M059J (cell line): ENCODE measurements at places on chromosomes 1 and 21.

DNA sequence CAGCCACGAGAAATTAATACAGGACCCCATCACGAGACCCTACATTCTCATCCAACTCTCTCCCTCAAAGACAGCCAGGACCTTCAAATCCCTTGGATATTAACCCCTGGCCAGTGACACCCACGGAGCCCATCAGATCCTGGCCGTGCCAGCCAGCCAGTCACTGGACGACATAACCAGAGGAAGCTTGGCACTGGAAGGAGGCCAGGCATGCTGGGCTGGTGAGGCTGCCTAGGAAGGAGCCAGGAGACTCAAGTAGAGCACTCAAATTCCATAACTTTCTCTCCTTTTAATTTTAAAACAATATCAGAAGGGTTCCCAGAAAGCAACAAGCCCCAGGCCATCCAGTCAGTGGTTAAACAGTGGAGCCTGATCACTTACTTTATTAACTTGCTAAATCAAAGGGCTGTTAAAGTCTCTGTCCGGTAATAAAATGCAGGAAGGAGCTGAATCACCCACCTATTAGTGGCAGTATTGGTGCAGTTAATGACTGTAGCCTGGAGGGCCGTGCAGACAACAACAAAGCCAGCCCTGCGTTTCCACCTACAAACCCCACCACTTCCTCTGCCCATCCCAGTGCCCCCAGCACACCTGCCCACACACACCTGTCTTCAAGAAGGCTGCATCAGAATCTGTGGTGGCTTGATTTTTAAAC, 78.0 kb downstream of the HIVEP3 start:
- peak; percentile 88 for DNase-seq

DNA sequence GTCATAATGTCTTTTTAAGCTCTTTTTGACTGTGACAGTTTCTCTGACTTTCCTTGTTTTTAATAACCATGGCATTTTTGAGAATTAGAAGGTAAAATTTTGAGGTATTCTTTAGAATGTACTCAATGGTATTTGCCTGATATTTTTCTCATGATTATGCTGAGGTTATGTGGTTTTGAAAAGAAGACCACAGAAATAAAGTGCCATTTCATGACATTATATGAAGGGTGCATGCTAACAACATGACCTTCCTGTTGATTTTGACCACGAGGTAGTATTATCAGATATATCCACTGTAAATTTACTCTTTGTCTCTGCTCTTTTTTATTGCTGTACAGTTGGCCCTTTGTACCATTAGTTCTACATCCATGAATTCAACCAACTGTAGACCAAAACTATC, 1418.5 kb downstream of the PLA2G4A start:
- no peak for DNase-seq

GRCh38 chr1:229075716-229076115, 195.2 kb upstream of the RAB4A start:
- DNase-seq: no peak

DNA sequence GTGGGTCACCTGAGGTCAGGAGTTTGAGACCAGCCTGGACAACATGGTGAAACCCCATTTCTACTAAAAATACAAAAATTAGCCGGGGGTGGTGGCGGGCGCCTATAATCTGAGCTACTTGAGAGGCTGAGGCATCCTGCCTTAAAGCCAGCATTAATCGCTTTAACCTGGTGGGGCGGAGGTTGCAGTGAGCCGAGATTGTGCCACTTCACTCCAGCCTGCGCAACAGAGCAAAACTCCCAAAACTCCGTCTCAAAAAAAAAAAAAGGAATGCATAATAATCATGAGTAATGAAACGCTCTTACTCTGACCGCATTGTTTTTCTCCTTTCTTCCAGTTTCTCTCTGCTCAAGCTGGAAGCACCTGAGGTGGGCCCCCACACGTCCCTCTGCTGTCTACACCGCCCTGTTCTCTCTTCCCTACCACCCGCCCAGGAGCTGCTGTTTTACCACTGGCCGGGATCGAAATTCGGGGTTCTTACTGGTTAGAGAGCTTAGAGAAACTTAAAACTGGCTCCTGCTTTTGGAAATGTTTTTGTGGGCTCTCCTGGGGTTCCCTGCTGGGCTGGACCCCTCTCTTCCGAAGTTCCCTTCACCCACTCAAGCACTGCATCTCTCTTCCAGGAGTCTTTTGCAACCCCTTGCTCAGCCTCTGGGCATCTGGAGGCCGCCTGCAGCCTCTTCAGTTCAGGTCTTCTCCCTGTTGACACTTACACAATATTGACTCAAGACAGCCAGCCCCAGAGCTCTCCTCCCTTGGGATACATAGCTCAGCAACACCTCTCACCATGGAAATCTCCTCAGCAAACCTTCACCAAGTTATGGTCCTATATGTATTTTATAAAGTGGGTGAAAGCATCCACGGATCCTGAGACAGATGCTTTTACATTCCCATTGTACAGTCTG, 62.5 kb downstream of the FAM163A start:
- DNase-seq: no peak

DNA sequence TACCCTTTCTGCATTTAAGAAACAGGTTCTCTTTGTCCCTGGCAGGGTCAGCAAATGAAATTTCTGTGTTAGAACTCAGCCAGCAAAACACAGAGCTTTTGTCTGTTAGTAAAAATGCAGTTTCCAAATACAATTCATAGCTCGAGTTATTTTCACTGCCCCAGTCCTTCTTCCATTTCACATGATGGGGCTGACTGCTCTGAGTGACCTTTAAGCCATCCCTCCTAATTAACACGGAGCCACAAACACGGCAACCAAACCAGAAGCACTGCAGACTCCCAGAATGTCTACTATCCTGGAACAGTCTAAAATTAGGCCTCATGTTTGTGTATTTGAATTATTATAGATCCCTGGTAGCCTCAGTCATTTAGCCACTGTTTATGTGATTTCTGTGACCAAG, 99.1 kb upstream of the RGS4 start:
- no peak for DNase-seq

DNA sequence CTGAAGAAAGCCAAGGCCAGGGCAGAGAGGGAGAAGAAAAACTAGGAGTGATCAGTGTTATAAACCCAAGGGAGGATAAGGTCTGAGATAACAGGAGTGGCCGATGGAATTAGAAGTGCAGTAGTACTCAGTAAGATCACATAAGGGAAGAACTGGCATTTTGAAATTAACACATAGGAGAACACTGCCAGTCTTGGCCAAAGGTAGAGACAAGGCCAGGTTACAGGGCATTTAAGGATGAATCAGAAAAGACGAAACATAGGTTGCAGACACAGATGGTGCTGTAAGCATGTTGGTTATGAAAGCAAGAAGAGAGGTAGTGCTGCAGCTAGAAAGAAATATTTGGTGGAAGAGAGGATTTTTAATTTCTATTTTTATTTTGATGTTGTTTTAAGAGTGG, 278.9 kb upstream of the SNX7 start:
- DNase-seq: no peak

DNA sequence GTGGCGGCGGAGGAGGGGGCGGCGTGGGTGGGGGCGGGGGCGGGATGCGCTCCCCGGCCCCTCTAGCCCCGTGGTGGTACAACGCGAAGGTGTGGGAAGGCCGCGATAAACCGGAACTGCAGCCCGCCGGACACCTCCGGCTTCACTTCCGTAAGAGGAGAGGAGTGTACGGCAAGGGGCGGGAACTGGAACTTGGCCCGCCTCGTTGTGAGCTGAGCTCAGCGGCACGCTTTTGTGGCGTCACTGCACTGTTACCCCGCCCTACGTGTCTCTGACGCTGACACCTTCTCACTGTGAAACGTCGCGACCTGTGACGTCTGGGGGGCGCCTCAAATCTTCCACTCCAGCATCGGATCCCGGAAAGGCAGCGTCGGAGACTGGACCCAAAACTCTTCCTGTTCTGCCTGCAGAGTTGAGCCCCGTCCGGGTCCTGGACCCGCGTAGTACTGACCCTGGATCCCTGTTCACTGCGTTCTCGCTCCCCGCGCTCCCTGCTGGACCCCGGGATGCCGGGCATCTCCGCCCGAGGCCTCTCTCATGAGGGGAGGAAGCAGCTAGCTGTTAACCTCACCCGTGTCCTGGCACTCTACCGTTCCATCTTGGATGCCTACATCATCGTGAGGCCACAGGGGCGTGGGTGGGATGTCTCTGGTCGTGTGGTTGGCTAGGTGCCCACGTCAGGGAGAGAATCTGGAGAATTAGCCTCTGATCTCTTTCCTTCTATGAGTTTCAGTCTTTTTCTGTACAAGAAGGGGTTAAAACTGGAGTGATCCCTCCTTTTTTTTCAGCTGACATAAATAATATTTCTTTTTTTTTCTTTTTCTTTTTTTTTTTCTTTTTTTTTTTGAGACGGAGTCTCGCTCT, at the start of gene ISG20L2:
TSS of gene ISG20L2 (minus strand) at position 168 of the 864 bp plus-strand sequence. CDS start 1,114 bp downstream, outside the sequence.
- DNase-seq: peak; percentile 98

GRCh38 chr1:234540404-234540762, 61.4 kb upstream of the TARBP1 start:
- no peak for DNase-seq

DNA sequence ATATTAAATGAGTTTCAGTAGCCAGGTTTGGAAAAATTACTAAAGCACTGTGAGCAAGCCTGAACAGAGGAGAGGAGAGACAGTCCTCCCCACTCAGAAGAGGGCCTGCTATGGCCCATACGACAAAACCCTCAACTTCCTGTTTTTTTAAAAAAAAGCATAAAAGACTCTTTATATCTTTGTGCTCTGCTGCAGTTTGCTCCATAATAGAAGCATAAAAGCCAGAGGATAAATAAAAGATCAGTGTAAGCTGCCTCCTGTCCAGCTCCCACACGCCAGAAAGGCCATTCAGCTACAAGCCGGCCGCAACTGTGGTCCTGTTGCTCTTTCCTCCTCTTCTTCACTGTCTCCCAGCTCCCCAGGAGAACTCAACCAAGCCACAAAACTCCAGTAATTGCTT, 37.8 kb downstream of the NID1 start:
- no peak for DNase-seq

DNA sequence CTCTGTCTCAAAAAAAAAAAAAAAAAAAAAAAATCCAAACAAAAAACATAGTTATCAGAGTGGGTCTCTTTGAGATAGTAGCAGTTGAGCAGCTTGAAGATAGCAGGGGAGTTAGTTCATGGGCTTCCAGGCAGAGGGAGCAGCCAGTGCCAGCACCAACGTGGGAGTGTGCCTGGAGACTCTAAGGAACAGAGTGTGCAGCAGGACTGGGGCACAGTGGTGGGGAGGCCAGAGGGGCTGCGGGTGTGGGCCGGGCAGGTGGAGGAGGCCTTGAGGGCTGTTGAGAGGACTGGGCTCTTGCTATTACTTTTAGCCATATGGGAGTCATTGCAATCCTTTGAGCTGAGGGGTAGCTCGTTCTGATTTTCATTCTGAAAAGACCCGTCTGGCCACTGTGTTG, 63.8 kb downstream of the RYR2 start:
- DNase-seq: no peak

GRCh38 chr21:42189431-42189830, 29.5 kb upstream of the ABCG1 start:
- DNase-seq: no peak

DNA sequence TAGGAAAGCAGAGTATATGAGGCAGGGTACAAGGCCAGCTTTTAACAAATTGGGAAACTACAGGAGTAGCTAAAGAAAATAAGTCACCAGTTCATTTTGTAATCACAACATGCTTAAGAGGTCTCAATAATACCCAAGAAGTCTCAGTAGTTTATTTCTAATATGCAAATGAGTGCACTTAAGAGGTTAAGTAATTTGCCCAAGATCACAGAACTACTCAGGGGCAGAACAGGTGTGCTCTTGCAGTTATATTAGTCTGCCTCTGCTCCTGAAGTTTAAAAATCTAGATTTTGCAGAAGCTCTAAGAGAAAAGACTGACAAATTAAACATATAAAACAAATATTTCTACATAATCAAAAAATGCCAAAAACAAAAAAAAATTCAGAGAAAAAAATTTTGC, 6.9 kb downstream of the EPS15 start:
- DNase-seq: no peak

- no peak for DNase-seq
Measured at GRCh38 chr1:28755701-28756100, 19.0 kb downstream of the YTHDF2 start.

GRCh38 chr1:7902478-7903085, 38.1 kb downstream of the TNFRSF9 start:
- DNase-seq: peak; percentile 77

DNA sequence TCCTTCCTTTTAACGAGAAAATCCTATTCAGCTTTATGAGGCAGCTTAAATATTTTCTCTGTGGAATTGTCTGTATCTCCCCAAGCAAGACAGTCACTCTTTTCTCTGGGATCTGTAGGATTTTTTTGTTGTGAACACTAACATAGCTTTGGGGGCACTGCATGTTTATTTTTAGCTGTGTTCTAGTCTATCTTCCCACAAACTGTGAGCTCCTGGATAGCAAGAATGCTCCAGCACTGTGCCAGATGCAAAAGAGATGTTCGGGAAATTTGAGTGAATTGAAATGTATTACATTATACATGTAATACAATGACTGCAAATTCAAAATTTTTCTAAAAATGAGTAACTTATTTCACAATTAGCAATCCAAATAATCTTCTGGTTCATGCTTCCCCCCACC, 282.2 kb downstream of the PLPP3 start:
- no peak for DNase-seq

- DNase-seq: peak; percentile 96
Measured at GRCh38 chr1:22689505-22689904, 21.1 kb upstream of the EPHB2 start.

GRCh38 chr21:44874497-44875315, 1.2 kb upstream of the PTTG1IP start:
- DNase-seq: peak; percentile 46

DNA sequence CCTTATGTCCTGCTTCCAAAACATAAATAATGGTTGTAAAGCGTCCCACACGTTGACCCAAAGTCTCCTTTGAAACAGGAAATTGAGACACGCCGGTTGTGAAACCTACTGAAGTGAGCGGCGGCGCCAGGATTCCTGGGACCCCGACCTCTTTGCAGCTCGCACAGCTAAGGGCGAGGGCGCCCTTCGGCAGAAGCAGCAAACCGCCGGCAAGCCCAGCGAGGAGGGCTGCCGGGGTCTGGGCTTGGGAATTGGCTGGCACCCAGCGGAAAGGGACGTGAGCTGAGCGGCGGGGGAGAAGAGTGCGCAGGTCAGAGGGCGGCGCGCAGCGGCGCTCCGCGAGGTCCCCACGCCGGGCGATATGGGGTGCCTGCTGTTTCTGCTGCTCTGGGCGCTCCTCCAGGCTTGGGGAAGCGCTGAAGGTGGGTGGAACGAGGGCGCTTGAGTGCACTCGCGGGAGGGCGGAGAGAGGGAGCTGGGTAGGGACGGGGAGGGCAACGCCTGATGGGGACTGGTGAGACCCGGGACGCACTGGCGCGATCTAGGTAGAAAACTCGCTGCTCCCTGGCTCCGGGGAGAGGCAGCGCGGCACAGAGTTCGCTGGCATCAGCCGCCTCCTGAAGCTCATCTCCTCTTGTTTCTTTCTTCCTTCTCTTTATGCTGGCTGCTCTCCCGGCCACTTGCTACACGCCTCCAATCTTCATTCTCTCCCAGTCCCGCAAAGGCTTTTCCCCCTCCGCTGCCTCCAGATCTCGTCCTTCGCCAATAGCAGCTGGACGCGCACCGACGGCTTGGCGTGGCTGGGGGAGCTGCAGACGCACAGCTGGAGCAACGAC, at the start of gene CD1D:
TSS of gene CD1D (plus strand) at position 155 of the 836 bp plus-strand sequence. CDS start at position 362, 207 bp downstream.
- DNase-seq: no peak
